ELF-1 (cell line): ENCODE measurements at places on chromosomes 3 and 15.
A peak's percentile ranks its signal among the peaks of the same experiment; 100 is the strongest.

DNA sequence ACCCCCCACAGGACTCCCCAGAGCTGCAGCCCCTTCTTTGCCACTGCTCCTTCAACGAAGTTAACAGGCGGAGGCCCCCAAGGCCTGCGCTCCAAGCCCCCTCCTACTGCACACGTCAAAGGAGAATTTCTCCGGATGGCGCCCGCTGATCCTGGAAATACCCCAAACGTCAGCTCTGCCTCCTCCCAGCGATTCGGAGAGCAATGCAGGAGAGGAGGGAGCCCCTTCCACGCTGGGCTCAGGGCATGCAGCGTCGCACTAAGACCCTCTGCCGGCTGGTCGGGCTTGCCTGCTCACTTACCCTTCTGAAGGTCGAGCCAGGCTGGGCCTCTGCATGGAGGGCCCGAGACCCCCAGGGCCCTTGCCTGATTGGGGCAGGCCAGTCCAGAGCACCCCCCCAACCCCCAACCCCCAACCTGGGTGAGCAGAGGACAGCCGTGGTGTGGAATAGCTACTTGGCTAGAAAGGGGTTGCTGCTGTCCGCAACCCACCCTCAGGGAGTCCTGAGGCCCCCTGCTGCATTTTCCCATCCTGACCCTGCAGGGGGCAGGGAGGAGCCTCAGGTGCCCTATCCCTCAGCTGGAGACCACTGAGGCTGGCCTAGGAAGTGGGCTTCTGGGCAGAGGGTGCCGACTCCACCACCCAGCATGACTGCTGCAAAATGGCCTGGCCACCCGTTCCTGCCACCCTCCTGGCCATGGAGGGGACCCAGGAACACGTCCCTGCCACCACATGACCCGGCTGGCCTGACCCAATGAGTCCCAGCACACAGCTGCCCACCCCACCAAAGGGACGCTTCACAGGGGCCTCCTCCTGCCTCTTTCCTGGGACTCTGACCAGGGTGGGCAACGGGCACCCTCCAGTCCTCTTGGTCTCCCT is 976 bp downstream of the ATP2B2 start:
- no peak for DNase-seq

DNA sequence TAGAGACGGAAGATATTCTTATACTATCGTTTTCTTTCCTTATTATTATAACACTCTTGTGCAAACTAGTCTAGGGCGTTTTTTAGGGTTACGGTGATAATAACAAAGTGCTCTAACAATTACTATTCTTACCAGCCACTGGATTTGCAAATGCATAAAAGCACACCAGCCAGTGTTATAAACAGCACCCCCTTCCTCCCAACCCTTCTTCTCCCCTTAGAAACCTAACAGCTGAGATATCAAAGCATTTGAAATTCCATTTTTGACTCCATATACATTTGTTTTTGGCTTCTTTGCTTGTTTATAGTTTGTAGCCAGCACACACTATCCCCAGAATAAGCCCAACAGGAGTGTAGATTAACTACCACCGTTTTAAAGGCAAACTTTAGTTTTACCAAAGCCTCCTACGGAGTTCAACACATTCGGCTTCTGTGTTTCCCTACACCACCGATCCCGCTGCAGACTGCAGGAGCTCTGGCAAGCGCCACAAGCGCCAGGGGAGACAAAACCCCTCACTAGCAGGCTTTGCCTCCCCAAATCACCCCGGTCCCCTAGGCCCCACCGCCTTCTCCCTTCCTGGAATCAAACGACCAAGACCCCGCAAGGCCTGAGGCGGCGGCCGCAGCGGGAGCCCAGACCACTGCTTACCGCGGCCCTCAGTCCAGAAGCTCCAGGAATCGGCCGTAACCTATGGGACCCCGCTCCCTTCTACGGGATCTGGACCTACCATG is 461 bp downstream of the COPB2 start:
- no peak for DNase-seq

DNA sequence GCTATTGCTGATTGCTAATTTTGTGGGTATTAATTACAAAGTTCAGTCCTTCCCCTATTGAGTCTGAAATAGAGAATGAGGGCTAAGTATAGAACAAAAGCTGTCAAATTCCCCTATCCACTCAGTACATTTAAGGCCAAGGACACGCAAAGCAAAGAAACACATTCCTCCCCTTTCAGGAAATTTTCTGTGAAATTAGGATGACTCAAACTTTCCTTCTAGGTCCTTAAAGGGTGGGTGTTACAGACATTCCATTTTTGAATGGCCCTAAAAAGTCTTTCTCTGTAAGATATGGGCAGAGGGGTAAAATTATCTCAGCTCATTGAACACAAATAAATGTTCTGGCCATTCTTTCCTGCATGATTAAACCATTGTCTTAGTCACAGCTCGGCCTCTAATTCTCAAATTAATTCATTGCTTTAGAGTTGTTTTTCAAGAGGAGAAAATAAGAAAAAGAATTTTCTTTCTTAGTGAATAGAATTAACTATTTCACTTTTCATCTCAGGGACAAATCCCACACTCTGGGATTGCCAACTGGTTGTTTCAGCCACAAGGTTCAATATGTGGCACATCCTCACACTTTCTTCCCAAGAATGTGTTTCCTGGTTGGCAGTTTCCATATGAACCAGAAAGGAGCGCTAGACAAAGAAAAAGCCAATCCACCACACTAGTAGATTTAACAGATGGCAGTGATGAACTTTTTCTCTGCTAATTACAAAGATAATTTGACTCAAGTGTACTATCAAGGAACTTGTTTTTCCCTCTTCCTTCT is 424.1 kb downstream of the ZNF385D start:
- no peak for DNase-seq

DNA sequence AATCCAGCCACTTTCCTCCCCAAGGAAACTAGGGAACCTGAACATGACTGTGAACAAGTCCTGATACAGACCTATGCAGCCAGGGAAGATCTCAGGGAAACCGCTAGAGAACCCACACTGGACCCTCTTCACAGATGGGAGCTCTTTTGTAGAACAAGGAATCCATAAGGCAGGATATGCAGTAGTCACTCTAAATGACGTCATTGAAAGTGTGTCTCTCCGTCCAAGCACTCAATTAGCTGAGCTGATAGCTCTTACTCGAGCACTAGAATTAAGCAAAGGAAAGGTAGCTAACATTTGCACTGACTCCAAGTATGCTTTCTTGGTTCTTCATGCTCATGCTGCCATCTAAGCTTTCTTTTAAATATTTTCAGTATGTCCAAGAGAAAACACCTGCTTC is 10.0 kb upstream of the SMCO1 start:
- DNase-seq = no peak

GRCh38 chr3:39052583-39052982 is 767 bp downstream of the WDR48 start:
- no peak for DNase-seq

DNA sequence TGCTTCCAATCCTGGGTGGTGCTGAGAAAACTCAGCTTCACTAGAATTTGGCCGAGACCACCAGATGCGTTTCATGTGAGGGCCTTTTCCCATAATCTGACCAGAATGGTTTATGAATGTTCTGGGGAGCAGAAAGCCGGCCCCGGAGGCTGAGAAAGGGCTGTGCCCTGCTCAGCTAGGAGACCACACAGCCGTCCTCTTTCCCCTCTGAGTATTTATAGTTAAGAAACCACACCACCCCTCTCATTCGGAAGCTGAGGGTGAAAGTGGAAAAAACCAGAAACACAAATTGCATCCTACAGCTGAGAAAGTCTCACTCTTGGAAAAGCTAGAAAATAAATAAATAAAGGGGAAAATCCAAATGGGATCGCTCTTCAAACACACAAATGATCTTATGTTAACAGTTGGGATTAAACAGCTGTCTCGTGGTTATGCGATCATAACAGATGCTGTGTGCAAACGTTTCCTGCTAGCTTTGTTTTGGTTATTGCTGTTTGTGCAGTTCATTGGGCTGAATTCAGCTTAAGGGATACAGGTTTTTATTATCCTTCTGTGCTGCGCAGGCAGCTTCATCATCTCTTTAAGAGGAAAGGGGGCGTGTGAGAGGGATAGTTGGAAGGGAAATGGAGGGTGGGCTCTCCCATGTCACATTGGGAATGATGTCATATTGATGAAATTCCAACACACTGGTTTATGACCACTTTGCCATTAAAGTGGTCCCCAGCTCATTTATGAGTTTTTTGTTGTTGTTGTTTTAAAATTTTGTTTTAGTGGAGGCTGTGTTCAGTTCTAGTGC is 1026.2 kb upstream of the NR2F2 start:
- DNase-seq = no peak

DNA sequence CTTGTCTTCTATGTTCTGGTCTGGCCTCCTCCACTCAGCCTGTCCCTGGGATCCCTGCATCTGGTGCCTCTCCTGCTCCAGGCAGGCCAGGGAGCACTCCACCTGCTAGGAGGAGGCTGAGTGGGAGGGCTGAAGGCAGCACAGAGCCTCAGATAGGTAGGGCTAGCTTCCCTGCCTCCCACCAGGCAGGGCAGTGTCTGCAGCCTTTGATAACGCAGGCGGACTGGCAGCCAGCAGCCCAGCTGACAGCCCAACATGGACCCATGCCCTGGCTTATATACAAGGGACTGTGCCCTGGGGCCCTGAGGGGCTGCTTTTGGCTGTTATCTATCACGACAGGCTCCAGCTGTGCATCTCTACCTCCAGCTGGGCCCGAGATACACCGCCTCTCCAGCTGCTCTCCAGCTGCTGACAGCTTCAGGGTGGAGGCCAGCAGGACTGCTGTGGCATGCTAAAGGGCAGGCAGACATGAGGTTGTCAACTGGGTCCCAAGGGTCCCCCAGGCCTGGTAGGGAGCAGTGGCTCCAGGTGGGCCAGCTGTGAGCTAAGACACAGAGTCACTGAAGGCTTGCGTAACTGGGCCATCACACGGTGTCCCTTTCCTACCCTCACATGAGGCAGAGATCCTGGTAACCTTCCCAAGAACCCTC is 5.2 kb upstream of the CLK3 start:
- DNase-seq = peak; percentile 72

DNA sequence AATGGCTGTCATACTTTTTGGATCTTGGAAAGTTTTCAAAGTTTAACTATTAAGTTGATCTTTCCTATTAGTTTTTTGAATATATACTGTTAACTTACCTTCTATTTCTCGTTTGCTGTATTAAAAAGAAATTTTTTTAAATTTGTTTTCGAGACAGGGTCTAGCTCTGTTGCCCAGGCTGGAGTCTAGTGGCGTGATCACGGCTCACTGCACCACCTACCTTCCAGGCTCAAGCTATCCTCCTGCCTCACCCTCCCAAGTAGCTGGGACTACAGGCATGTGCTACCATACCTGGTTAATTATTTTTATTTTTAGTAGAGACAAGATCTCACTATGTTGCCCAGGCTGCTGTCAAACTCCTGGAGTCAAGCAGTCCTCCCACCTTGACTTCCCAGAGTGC is 4.6 kb downstream of the KNL1 start:
- no peak for DNase-seq
